Heart left ventricle (tissue), 16 donors: ENCODE measurements at places on chromosomes 12 and 14. TPM values are rescaled to one million over a fixed set of nuclear protein-coding genes. Genes with fewer than 3 reads are reported as not detected.

DNA sequence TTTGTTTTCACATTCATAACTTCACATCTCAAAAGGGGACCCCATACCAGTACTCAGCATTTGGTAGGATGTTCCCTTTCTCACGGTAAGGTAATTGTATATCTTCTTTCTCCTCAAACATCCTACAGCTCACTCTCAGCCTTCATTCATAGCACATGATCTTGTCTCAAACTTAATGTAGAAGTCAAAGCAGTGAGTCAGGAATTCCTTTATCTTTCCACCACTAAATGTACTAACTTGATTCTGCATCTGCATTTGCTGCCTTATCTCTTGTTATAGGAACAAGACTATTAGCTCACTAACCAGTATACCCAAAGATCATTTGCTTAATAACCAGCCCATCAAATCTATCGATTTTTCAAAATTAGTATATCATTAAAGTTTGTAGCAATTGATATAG is 22.9 kb downstream of the CPSF2 start:
- DNase-seq = no peak

DNA sequence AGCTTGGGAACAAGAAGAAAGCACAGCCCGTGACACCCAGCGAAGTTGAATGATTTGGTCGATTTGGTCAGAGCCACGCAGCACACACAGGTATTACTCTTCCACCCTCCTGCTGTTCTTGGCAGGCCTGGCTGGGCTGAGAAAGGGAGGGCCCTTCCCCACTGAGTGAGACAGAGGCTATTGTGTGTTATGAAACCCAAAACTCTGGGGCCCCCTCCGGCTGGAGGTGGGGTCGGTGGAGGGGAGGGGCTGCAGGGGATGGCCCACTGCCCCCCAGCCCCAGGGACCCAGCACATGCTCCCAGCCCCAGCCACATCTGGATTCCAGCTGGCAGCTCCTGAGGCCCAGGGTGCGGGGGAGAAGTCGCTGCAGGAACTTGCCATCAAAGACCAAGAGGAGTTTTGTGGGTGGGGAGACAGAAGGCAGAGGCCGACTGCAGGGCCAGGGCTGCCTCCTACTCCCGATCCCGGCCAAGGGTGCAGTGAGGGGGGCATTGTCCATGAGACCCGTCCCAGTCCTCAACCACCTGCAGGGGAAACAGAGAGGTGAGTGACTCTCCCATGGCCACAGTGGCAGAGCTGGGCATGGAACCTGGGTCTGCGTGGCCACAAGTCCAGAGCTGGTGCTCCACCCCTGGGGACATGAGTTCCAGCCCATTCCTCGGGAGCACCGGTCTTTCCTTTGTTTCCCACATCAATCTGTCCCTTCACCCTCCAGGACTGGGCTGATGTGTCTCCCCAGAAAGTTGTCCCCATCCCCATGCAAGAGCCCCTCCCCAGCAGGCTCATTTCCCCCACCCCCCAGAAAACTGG is 8.7 kb downstream of the TMEM119 start:
- DNase-seq = no peak

DNA sequence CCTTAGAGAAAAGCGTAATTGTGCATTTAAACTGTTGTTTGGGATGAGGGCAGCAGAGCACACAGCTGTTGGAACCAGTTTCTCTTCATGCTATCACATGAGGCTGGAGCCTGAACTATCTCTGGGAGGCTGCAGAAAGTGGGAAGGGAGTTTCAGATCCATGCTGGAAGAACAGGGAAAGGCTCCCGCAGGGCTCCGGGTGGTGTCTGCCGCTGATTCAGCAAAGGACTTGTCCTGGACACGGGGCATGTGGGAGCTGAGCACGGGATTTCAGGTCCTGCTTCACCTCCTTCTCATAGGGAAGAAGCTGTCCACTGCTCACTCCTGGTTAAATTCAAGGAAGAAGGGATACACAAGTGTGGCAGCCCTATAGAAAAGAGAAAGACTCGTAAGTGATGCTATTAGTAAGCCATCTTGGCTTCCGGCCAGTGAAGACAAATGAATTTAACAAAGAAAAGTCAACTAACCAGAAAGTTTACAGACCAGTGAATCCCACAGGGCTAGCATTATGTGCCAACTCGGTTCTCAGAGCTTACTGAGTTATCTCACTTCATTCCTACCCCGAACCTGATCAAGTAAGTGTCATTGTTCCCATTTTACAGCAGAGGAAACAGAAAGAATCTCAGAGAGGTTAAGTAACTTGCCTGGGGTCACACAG is 6.7 kb upstream of the FZD10 start:
- no peak for DNase-seq

DNA sequence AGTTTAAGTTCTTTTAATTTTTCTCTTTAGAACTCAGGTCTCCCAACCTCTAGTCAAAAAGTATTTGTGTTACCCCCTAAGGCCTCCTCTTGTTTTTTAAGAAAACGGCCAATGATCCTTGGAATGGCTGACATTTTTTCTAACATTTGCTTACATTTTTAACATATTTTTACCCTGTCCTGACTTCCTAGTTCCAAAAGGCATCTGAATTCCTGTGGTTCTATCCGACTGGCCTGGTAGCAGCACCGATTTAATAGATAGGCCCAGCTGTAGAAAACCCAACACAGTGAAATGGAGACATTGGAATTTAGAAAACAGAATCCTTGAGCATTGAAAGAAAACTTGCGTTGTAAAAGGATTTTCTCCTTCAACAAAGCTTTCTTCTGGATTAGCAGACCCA is 134.7 kb upstream of the GSC start:
- no peak for DNase-seq

GRCh38 chr12:121184984-121185889 is 24.7 kb upstream of the P2RX4 start:
- DNase-seq = no peak

DNA sequence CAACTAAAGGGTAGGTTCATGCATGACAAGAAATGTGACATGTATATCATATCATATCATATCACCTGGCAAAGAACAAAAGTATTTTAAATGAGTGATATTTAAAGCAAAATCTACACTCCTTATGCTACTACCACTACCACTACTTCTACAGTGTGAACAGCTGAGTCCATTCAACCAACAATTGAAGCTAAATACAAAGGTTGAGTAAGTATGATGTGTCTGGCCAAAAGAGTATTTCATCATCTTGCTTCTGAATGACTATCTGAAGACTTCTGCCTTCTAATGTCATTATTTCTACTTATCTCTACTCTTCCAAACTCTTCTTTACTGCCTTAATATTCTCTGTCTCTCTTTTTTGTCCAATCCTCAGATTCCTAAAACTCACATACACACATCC is 292.6 kb upstream of the CAND1 start:
- no peak for DNase-seq

GRCh38 chr12:14366209-14367039 is 942 bp downstream of the ATF7IP start:
- no peak for DNase-seq

DNA sequence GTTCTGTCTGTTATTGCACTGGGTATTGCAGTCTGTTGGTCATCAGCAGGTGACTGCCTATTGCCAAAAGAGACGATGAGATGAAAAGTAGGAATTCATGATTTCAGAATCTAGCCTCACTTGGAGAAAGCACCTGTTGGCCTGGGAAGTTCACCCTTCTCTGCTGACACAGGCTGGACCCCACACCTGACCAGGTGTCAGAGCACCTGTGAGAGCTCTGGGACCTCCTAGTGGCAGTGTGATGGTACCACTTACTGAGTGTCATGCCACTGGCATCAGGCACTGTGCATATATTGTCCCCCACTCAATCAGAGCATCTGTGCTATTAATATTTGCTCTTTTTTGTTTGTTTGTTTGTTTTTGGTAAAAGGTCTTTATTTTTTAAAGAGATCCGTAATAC is 68.0 kb downstream of the RASSF3 start:
- no peak for DNase-seq

DNA sequence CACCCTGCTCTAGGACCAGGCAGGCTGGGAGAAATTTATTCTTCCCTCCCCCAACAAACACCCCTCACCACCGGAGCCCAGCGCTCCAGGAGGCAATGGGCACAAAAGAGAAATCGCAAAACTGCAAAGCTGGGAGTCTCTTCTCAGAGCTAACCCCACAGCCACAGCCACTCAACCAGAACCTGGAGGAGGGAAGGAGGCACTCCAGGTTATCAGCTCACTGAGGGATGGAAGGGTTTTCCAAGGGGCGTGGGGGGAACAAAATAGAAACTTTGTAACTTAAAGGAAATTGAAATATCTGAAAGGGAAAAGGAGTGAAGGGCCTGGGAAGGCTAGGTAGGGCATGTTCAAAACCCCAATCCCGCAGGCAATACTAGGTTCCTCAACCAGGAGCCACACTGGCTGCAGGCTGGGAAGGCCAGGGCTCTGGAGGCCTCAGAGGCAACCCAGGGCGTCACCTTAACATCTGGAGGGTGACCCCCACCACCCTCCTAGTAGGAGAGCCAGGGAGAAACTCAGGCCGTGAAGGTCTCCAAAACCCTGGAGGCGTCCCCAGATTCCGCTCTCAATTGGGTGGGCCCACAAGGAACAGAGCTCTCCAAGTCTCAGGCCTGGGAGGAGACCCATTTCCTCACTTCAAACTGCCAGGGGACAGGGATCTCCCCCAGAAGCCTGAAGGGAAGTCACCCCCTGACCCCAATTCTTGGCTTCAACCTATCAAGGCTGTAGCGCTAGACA is 3.2 kb downstream of the KDM2B start:
- no peak for DNase-seq

DNA sequence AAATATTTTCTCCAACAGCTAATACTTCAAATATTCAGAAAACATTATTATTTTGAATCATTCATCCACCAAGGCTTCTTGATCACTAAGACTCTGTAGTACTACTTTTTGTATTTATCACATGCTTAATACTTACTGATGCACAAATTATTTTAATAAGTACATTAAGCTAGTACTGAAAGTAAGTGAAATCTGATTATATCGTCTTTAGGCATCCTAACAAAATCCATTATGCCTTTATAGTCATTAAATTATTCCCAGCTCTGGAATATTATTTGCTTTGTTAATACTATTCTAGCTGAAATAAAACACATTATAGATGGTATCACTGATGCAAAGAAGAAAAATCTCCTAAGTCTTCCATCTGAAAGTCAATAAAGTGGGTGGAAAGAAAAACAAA is 75.1 kb upstream of the TTC7B start:
- DNase-seq = no peak

- DNase-seq = no peak
Measured at GRCh38 chr14:98752660-98753059, 519.3 kb downstream of the BCL11B start.

- DNase-seq = no peak
Measured at GRCh38 chr12:2101771-2102170, 49.0 kb downstream of the CACNA1C start.

DNA sequence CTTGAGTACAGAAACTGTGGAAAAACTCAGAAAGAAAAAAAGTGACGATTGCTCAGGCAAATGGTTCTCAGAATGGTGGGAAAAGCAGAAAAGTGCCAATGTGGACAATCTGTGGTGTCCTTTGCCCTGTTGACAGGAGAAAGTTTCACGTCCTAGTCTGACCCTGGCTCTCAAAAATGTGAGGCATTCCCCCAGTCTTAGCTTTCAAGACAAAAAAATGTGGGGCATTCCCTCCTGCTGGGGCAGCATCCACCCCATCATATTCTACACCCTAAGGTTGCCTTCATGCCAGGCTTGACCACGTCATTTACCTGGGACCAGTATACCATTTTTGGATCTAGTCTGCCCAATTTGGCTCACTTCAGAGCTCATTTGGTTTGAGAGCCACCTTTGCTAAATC is 20.7 kb upstream of the ANAPC7 start:
- DNase-seq = no peak

DNA sequence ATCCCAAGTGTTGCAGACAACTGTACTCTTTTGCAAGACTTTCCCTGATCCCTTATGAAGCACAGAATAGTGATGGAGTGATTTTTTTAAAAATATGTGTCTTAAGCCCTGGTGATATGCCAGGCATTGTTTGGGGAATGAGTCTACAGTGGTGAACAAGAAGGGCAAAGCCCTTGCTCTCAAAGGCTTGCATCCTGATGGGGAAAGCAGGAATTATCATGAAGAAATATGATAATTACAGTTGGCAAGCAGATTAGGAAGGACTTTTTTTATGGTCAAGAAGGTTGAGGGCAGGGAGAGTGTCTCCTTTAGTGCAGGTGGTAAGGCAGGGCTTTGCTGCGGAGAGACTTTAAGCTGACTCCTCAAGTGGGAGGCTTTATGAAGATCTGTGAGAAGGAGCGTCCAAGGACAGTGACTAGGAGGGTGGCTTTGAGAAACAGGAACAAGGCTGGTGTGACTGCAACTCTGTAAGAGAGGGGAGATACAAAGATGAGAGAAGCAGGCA is 100.2 kb downstream of the SYNE2 start:
- DNase-seq = no peak

GRCh38 chr12:115584156-115584555 is 693.3 kb downstream of the MED13L start:
- no peak for DNase-seq

GRCh38 chr14:75299576-75299975 is 20.9 kb downstream of the FOS start:
- DNase-seq = no peak

DNA sequence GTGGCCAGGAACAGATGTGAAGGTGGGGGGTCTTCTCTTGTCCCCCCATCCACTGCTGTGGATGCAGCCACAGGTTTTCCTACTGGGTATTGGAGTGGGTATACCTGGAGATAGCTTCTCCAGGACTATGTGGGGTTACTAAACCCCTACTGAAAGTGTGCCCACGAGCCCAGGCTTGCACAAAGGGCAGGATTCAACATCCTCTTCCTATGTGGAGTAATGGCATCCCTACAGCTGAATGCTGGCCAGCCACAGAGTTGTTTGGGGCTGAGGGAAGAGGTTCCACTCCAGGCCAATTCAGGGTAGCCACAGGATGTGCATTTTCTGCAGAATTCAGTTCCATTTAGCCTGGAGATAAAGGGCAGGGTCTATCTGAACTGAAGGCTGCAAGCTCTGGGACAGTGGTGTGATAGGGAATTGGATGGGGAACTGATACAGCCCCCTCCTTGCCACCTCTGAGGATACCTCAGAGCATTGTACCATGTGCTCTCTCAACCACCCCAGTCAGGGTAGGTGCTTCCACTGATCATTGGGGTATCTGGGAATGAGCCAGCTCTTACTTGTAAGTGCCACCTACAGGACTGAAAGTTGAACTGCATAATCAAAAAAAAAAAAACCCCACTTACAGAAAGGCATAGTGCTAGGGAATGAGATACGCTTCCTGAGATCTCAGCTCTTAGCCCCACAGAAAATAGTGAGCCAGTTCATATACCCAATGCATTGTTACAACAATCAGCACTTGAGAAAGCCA is 187.1 kb downstream of the KITLG start:
- no peak for DNase-seq

Gene TAS2R46
- total RNA-seq = not detected

Gene CMTM5
- total RNA-seq = not detected

Gene CYP27B1
- total RNA-seq = 0.19 TPM

Gene ZNF410
- total RNA-seq = 22.8 TPM

Gene RARG
- total RNA-seq = 14.4 TPM

Gene OAS2
- 7.1 TPM for total RNA-seq

Gene KRT8
- 96.4 TPM for total RNA-seq

Gene LRRC9
- total RNA-seq = not detected

Gene PLA2G1B
- total RNA-seq = not detected

Gene SLC25A47
- not detected for total RNA-seq
